Hepatocyte (in vitro differentiated cells): ENCODE measurements at places on chromosomes 11 and 22. TPM values are rescaled to one million over a fixed set of nuclear protein-coding genes. Genes with fewer than 3 reads are reported as not detected.

- DNase-seq, result peak; percentile 49
Measured at GRCh38 chr11:59187587-59187986, 15.7 kb downstream of the DTX4 start.

- DNase-seq, result peak; percentile 78
Measured at GRCh38 chr11:8934742-8935488, 2.2 kb upstream of the C11orf16 start.

DNA sequence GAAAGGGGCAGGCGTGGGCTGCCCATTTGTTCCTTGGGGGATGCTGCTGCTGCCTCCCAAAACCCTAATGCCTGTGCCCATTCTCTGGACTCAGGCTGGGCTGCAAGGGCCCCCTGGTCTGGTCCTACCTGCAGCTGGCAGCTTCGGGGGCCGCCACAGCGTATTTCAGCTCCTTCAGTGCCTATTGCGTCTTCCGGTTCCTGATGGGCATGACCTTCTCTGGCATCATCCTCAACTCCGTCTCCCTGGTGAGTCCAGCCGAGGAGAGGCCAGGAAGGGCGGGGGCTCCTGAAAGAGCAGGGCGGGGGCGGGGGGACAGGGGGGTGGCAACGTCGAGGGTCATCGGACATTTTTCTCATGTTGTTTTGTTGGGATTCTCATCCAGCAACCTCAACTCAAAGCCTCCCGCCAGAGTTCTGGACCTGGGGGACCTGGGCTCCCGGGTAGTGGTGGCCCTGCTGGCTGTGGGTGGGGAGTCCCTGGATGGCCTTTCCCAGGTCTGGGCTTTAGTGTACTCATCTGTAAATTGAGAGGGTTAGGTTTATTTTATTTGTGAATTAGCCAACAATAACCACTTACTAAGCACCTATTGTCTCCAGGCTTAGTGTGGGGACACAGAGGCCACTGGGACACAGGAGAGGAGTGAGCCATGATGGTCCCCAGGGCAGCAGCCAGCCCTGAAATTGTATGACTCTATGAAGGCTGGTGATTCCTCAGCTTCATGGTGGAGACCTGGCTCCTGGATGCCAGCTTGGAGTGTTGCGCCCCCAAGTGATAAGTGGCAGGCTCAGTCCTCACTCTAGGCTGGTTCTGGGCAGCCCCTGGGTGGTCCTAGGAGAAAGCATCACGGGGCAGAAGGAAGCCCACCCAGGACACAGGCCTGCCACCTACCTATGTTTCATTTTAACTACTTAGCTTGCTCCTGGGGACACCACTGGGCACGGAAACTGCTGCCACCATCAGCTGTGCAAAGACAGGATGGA lies 36.0 kb downstream of the CAPN1 start:
- DNase-seq, result no peak

DNA sequence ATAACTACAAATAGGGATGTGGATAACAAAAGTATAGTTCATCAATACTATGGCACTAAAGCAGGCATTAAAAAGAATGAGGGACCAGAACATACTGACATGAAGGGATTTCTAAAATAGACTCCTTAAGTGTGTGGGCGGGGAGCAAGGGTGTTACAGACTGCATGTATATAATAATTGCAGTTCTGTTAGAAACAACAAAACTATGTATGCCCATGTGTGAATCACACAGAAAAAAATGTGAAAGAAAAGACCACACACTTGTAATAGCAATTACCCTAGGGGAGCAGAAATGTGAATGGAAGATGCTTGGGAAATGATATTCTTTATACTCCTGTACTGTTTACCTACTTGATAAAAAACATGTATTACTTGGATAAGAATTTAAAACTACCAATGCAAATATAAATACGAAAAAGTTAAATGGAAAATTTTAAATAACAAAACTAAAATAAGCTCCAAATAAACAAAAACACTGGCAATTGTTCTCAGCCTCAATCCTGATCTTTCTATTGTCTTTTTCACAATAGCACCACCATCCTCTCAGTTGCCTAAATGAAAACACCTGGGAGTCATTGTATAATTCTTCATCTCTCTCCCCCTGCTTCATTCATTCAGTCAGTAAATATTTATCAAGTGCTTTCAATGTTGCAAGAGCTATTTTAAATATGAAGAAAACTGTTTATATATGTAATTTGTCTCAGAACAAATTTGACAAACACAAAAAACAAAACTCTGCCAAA lies 129.8 kb downstream of the FCHSD2 start:
- no peak for DNase-seq

- no peak for DNase-seq
Measured at GRCh38 chr11:62153087-62153395, 29.2 kb downstream of the INCENP start.

Gene TMA7B
- total RNA-seq, result not detected in 2 replicates

Gene GSTP1
- 943 and 1,040 TPM in 2 replicates for total RNA-seq

Gene F2
- total RNA-seq, result 79.7 and 85.9 TPM in 2 replicates

Gene TTC36
- 1.9 and 4.9 TPM in 2 replicates for total RNA-seq
